ENCODE measurements at places on chromosomes 11 and 22.

DNA sequence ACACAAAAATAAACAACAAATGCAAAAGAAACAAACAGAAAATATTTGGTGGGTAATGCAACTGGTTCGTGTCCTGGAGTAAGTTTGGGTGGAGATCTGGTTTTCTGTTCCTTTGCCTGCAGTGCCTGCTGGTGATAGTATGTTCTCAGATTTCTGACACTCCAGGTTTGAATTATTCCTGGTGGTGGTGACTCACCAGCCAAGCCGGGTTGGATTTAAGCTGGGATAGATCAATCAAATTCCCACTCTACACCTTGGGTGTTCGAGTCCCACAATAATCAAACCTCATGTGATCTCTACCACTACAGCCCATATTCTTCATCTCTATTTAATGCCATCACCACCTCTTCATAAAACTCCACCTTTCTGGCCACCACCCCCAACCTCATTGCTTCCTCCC lies 421.8 kb downstream of the NTM start:
- DNase-seq, result no peak

- no peak for DNase-seq
Observed at GRCh38 chr11:122022646-122023045, 93.4 kb downstream of the BLID start.

- DNase-seq, result no peak
Observed at GRCh38 chr11:95066716-95067038, at the start of gene SRSF8. SRSF8 (plus strand) TSS chr11:95066919; CDS start chr11:95067227, 308 bp downstream.

DNA sequence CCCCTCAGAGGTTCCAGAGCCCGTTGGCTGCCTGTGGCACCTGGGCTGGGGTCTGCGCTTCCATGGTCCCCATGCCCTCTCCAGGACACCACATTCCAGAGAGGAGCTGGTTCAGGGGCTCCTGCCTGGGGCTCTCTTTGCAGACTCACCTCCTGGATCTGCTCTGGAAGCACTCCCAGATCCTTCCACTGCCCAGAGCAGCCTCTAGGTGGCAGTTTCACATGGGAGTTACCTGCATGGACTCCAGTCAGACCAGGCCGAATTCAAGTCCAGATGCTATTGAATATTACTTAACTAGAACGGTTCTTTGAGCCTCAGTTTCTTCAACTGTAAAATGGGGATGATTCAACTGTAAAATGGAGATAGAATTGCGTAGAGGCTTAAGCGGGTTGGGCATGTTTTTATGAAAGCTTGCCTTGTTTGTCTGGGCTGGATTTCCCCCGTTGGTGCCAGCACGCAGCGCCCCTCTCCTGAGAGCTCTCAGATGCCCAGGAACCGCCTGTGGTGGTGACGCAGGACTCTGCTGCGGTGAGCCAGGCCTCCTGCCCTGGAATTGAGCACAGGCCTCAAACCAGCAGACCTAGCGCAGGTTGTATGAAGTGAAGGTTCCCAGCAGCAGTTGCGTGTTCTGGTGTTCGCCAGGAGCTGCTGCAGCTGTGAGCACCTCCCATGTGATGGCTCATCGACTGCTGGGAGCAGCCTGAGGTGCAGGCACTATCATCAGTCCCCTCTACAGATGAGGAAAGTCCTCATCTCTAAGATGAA lies 44.2 kb downstream of the LMO1 start:
- DNase-seq, result no peak

GRCh38 chr11:116611998-116612620 lies 160.7 kb downstream of the BUD13 start:
- no peak for DNase-seq

- DNase-seq, result no peak
Observed at GRCh38 chr11:44785856-44786607, 59.3 kb downstream of the TSPAN18 start.

- no peak for DNase-seq
Observed at GRCh38 chr11:105910095-105910715, 111.8 kb downstream of the MSANTD4 start.
